ENCODE measurements at places on chromosomes 3 and 15. TPM values are rescaled to one million over a fixed set of nuclear protein-coding genes. Genes with fewer than 3 reads are reported as not detected.

GOLGA6L7 gene
- total RNA-seq: not detected

SCAANT1 gene
- total RNA-seq: not detected

GRCh38 chr3:151538456-151539393, 77.9 kb upstream of the IGSF10 start:
- no peak for DNase-seq

DNA sequence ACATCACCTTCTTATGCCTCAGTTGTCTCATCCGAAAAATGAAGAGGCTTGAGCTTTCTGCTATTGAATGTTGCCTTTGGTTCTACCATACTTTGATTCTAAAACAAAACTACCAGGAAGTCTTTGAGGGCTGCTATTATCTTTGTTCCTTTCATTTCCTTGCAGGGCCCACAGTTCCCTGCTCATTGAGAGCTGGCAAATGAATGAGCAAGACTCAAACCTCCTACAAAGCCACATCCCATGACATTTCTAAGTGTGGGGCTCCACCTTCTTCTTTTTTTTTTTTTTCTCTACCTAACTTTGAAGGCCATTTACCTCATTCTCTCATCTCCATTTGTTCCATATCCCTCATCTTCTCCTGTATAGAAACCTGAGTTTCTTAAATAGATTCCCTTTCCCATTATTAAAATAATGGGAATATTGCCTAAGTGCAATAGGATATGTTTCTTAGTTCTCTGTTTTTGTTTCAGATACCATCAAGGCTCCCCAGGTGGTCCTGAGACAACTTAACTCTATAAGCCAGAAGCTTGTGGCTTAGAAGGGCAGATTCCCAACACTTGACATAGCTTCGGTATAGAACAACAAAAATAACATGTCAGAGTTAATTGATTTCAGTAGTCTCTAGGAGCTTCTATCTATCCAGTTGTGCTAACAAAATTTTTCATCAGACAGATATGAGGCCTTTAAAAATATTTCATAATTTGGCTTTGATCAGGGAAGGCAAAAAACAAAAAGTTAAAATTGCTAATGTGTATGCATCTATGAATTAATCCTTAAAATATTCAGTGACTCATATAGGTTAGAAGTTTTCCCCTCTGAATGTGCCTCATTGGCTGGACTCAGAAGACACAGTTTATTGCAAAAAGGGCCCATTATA, 951.6 kb downstream of the TUSC7 start:
- DNase-seq: no peak

CKMT1B gene
- total RNA-seq: 0.69 TPM

CCR8 gene
- total RNA-seq: not detected

- DNase-seq: no peak
Observed at GRCh38 chr3:149647812-149648211, 10.0 kb downstream of the WWTR1 start.

FOXL2NB gene
- not detected for total RNA-seq

ATP8B4 gene
- 9.4 TPM for total RNA-seq

TMEM40 gene
- total RNA-seq: 5.3 TPM

KCNMB2 gene
- total RNA-seq: 3.0 TPM

CDC25A gene
- not detected for total RNA-seq

NR2E3 gene
- 2.4 TPM for total RNA-seq

- no peak for DNase-seq
Observed at GRCh38 chr3:100209948-100210771, 50.6 kb upstream of the TBC1D23 start.

- no peak for DNase-seq
Observed at GRCh38 chr3:71710906-71711494, 14.2 kb downstream of the EIF4E3 start.

GRCh38 chr3:105473521-105474223, 107.0 kb downstream of the ALCAM start:
- DNase-seq: no peak

- no peak for DNase-seq
Observed at GRCh38 chr15:96019114-96019513, 311.4 kb upstream of the NR2F2 start.

DNA sequence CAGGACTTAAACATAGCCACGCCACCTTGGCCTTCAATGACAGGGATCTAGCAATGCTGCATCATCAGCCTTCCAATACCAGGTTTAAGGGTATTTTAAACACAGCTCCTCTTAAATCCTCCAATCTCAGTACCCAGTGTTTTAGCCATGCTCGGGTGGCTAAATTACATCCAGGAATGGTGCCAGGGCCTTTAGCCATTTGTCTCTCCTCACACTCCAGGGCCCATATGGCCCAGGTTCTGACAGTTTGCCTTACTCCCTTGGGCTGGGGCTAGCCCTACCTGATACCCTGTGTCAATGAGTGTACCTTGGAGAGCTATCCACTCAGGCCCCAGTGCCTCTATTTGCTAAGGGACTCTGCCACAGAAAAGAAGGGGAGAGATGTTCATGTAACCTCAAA, 29.4 kb downstream of the ZNF589 start:
- DNase-seq: no peak

DNA sequence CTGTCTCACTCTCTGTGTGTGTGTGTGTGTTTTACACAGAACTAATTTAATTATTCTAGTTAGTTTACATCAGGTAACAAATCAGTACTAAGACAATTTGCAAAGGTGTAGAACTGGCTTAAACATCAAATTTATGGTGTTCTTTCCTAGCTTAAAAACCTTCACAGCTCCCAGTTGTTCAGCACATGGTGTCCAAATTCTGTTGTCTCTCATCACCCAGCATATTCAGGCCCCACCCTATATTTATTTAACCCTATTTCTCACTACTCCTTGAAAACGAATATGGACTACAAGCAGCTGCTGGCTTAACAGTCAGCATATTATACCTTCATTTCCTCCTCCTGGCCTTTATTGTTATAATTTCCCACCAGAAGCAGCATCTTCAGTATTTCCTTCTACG, 1.2 kb downstream of the IL20RB start:
- DNase-seq: no peak

SNX22 gene
- total RNA-seq: 44.0 TPM

GRCh38 chr3:191263850-191264249, 64.8 kb downstream of the OSTN start:
- DNase-seq: no peak

All from upper lobe of left lung (tissue), 6 donors.